ENCODE measurements at places on chromosomes 1 and 21.

- no peak for ATAC-seq
Observed at GRCh38 chr1:167676205-167676915, 45.4 kb upstream of the MPZL1 start.

- ATAC-seq, result peak; percentile 43
Observed at GRCh38 chr1:219227360-219228057, 53.8 kb downstream of the LYPLAL1 start.

- peak; percentile 20 for ATAC-seq
Observed at GRCh38 chr1:56190806-56191365, 388.5 kb downstream of the PLPP3 start.

GRCh38 chr1:92784639-92785500 is at the start of gene EVI5:
Gene EVI5 (minus strand): TSS chr1:92785108. CDS start chr1:92736546, 48,562 bp downstream.
- ATAC-seq, result peak; percentile 98

GRCh38 chr1:44677201-44677766 is 2.8 kb downstream of the ARMH1 start:
- ATAC-seq, result no peak

GRCh38 chr1:204692325-204692840 is 6.8 kb upstream of the LRRN2 start:
- ATAC-seq, result no peak

All from gastroesophageal sphincter (tissue), 4 donors.